ENCODE measurements at places on chromosomes 6 and 20.
A peak's percentile ranks its signal among the peaks of the same experiment; 100 is the strongest.

GRCh38 chr6:154683756-154684523 lies 49.3 kb upstream of the SCAF8 start:
- no peak for DNase-seq

GRCh38 chr6:42239736-42240375 lies 22.2 kb upstream of the MRPS10 start:
- no peak for DNase-seq

- DNase-seq, result no peak
These were observed 257.3 kb downstream of the ATXN1 start for GRCh38 chr6:16503970-16504415.

GRCh38 chr6:18613319-18613925 lies 226.3 kb downstream of the RNF144B start:
- no peak for DNase-seq

DNA sequence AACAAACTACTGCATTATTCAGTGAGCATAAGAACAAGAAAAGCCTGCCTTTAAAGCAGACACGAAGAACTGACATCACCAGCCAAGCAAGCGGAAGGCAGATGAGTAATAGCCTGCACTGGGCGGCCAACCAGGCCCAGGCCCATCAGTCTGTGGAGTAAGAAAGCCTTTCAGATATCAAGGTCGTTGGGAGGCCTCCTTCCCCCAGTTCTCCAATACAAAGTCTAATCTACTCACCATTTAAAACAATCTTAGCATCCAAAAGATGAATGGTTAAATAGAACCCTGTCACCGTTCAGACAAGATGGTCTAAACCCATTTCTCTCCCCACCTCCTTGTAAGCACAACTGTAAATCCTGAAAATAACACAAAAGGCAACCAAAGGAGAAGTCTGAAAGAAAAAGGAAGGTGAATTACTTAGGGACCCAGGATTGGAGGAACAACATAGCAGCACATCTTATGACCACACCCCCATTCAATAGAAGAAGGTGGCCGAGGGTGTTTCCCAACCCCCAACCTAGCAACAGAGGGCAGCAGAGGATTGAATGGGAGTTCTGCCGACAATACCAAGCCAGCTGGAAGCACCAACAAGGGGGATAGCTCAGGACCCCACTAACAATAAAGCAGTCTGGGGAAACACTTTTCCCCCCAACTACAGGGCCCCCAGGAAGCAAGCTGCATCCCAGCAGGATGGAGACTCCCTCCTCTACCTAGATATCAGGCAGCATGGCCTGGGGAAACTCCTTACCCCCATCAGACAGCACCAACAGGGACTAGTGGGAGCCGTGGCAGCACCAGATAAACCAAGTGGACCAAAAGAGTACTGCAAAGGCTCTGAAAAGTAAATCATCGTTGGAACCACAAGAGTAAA lies 67.9 kb downstream of the ZHX3 start:
- peak; percentile 50 for DNase-seq

GRCh38 chr6:149342525-149342924 lies 25.0 kb downstream of the TAB2 start:
- no peak for DNase-seq

GRCh38 chr20:9889270-9889981 lies 50.5 kb upstream of the PAK5 start:
- DNase-seq, result no peak

DNA sequence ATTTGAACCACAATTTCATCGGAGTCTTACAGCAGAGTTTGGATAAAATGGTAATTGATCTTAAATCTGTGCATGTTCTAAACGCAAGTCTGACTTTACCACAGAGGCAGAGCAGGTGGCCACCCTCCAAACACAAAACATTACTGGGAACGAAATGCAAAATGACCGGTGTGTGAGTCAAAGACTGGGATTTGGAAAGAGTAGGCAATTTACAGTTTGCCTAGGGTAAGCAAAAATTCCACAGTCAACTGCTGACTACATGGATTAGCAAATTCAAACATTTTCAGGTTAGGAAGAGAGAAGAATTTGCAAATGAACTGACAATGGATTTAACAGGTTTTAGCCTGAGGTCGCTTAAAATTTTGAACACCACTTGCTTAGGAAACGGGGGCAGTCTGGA lies 444.4 kb downstream of the HDGFL1 start:
- no peak for DNase-seq

DNA sequence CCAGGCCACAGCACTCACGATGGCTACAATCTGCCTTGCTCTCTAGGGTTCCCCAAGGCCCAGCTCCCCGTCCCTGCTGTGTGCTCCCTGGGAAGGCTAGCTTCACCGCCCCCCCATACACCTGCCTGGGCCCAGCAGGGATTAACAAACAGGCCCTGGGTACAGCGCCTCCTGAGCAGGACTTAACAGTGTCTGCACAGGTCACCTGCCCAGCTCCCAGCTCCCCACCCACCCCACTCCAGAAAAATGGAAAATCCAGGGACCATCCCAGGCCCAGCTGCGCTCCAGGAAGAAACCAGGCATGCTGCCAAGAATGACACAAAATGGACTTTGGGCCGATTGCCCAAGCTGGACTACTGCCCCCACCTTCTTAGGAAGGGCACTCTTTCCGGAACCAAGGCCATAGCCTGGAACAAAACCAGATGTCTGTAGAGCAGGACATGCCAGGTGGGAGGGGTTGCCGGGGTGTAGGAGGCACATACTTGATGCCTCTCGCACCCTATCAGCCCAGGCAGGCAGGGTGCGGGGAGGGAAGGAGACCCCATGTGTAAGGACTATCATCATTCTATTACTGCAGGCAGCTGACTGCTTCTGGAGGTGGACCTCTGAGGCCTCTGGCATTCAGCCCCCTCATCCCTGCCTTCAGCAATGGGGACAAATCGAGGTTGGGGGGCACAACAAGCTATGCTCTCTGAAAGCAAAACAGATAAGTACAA lies 104.9 kb downstream of the SNX5 start:
- DNase-seq, result no peak

DNA sequence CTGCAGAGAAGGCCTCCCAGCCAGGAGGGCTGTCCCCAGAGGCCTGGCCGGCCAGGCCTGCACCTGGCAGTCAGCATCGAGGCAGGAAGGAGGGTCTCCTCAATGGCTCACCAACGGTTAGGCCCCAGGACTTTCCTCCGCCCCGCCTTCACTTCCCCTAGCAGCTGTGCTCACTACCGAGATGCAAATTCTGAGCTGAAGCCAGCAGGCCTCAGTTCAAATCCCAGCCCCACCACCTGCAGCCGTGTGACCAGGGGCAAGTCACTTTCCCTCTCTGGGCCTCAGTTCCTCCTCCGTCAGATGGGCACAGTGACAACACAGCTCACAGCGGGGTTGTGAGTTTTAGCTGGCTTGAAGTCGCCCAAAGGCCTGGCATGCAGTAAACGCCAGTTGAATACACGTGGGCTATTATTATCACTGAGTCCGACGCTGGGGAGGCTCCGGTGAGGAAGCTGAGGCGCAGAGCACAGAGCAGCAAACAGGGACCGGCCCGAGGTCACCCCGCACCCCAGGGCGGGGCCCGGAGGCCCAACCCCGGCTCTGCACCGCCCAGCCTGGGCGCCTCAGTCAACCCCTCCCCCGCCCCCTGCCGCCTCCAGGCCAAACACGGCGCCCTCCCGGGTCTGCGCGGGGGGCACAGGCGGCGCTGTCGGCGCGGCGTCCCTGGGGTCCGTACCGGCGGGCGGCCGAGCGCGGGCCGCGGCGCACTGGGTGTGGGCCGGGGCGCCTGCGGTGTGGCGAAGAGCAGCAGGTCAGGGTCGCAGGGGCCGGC lies 671 bp downstream of the E2F1 start:
- DNase-seq, result no peak

- no peak for DNase-seq
These were observed 812.6 kb downstream of the TENT5A start for GRCh38 chr6:80939898-80940297.

DNA sequence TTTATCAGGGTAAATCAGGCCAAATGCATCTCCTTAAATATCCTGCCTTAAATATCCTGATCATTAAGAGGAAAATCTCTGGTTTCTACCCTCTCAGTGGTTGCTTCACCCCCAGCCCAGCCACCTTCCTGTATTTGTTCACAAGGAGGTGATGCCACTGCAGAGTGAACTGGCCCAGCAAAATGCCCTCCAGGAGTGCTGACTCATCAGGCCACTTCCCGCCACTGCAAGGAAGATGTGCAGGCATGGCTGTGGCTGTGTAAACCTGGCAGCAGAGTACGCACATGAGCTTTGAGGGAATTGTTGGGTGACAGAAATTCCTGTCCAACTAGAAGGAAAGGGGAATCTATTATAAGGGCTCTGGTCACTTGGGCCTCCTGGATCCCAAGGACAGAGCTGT lies 13.8 kb downstream of the NQO2 start:
- DNase-seq, result no peak

DNA sequence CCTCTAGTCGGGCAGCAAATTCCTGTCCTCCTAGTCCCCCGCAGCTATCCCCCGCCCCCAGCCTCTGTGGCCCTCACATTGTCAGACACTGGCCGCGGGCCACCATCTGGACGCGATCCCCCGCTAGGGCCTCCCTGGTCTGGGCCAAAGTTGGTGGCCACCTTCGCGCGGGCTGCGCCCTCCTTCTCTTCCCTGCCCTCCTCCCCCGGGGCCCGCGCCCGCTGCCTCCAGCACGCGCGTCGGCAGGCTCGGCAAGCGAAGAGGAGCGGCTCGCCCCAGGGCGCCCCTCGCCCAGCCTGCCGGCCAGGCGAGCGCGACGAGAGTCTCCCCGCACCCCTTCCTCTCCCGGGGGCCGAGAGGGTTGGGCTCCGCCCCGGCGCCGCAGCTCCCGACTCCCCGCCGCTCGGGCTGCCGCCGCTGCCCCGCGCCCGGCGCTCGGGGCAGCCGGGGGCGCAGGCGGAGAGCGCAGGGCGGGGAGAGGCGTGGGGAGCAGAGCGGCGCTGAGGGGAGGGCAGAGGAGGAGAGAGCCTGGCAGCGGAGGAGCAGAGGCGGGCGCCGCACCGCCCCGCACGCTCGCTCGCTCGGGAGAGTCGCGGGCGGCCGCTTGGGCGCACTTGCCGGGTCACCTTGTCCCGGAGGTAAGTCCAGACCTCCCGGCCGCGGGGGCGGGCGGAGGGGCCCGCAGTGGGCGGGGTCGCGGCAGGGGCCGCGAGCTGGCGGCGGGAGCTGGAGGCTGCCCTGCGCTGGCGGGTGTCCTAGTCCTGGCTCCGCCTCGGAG lies at the start of gene SYNDIG1:
Gene SYNDIG1 (plus strand): TSS at position 514 of the 778 bp plus-strand sequence. CDS start 73,469 bp downstream, outside the sequence.
- no peak for DNase-seq

DNA sequence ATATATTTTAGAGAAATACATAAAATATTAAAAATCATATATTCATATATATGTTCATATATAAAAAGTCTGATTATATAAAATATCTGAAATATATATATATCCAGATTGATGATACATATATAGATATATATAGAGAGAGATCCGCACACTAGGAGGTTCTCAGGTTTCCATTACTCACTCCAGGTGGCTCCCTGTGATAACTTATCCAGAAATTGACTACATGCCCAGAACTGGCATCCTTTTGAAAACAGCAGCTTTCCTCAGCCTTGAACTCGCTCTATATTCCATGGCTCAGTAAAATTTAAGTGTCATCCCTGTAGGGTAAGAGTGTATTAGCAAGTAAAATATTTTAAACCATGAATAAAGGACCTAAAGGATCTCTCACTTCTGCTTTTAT lies 206.8 kb downstream of the TINAG start:
- no peak for DNase-seq

GRCh38 chr20:37758332-37758731 lies 64.5 kb downstream of the CTNNBL1 start:
- DNase-seq, result no peak

DNA sequence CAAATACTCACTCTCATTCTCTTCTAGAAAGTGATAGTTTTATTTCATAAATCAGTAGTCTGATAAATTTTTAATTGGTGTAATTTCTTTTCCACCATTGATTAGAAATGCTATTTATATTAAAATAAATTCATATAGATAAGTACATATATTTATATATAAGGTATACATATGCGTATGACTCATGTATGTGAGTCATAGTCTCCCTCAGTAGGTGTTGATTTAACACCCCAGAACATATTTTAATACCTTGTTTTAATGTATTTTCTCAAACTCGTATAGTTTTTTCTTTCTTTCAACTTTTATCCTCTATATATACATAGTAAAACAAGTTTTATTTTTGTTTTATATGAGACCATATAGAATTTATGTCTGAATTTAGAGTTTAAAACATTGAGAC lies 130.4 kb downstream of the PLG start:
- DNase-seq, result no peak

DNA sequence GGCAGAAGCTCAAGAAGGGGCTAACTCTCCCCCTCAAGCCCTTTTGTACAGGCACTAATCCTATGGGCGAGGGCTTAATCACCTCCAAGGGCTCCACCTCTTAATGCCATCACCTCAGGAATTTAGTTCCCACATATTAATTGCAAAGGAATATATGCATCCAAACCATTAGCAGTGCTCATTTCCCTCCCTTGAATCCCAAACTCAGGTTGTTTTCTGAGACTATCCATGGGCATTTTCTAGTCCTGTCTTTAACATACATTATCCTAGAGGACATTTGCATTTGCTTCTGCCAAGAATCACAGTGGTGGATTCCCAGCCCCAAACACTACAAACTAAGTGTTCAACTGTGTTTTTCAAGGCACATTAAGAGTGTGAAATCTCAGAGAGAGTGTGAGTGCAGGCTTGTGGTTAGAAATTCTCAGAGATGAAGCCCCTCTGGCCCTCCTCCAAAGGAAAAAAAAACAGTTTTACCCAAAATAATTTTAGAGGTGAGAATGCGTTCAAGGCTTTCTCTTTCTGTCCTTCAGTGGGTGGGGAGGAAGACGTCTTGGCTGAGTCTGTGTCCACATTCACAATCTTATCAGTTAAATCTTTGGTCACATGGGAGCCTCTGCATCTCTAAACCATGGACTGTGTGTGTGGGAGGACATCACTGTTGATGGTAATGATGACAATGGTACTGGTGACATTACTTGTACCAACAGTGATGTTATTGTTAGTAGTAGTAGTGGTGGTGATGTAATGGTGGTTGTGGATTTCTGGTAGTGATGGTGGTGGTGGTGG lies 59.3 kb downstream of the SYNDIG1 start:
- DNase-seq, result no peak

- no peak for DNase-seq
These were observed 292.5 kb upstream of the ZNF337 start for GRCh38 chr20:25989196-25989595.

- DNase-seq, result no peak
These were observed 9.9 kb upstream of the HIVEP2 start for GRCh38 chr6:142954844-142955243.

- no peak for DNase-seq
These were observed 28.6 kb upstream of the CDKN1A start for GRCh38 chr6:36649701-36650484.

DNA sequence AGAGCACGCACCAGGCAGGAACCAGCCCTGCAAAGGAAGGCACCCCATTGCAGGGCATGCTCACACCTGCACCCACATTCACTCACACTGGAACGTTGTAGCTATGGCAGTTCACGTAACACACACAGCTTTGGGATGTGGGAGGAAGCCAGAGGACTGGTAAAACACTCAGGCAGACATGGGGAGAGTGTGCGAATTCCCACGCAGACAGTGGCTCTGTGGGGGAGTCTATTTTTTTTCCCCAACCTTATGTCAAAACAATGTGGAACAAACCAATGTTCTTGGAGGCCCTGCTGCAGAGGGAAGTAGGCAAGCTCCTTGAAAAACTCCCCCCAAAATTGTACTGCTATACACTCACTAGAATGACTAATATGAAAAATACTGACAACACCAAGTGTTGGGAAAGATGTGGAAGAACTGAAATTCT lies 91.0 kb downstream of the PPP1R14C start:
- DNase-seq, result no peak

GRCh38 chr6:35906499-35906846 lies 14.4 kb downstream of the SRPK1 start:
- no peak for DNase-seq

Data from gastrocnemius medialis (tissue), 4 donors.